T-helper 17 cell (primary cell): ENCODE measurements at places on chromosomes 16 and 17.

- no peak for DNase-seq
These were observed 68.7 kb downstream of the AIPL1 start for GRCh38 chr17:6366221-6366666.

- no peak for DNase-seq
These were observed 20.3 kb downstream of the MEOX1 start for GRCh38 chr17:43641416-43641815.

DNA sequence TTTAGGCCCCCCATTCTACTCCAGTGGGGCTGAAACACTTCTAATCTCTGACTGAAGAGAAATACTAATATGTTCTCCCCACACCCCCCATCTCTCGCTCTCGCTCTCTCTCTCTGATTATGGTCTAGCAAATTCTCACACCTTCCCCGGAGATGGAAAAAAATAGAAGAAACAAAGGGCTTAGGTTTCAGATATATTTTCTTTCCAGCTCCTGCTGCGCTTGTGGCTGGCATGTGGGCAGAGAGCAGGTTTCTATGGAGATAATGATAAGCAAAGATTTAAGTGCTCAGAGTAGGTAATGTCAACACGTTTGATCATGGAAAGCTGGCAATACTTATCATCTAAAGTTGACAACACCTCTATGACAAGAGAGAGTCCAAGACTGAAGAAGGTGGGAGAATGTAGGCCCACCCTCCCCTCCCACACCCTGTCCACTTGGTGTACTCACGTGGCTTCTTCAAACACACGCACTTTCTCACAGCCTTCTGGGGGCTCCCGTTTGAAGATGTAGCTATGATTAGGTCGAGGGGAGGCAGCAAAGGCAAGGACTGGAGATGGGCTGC lies 8.0 kb upstream of the SLC35B1 start:
- no peak for DNase-seq

DNA sequence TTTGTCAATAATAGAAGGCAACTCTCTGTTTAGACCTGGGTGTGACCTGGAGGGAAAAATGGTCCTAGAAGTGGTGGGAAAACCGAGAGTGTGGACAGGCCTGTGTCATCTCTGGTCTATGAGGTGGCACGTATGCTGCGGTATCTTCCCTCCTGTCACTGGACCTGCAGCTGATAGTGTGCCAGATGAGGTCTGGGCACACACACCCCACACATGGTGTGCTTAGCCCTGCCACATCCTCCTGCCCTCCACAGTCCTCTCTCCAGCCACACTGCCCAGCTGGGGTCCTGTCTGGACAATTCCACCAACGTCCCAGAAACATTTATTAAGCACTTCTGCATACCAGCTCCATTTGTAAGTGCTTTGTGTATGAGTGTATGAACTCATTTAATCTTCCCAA lies 37.2 kb downstream of the GLP2R start:
- DNase-seq, result no peak

- no peak for DNase-seq
These were observed 5.3 kb downstream of the IFI35 start for GRCh38 chr17:43011728-43012472.

DNA sequence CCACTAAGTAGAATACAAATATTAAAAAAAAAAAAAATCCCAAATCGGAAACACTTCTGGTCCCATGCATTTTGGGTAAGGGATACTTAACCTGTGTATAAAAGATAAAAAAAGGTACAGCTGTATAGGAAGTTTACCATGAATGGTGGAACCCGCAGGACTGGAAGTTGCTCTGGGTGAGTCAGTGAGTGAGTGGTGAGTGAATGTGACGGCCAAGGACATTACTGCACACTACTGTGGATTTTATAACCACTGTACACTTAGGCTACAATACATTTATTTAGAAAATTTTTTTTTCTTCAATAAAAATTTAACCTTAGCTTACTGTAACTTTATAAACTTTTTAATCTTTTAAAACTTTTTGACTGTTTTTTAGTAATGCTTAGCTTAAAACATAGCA lies 71.3 kb upstream of the BCAR1 start:
- no peak for DNase-seq

DNA sequence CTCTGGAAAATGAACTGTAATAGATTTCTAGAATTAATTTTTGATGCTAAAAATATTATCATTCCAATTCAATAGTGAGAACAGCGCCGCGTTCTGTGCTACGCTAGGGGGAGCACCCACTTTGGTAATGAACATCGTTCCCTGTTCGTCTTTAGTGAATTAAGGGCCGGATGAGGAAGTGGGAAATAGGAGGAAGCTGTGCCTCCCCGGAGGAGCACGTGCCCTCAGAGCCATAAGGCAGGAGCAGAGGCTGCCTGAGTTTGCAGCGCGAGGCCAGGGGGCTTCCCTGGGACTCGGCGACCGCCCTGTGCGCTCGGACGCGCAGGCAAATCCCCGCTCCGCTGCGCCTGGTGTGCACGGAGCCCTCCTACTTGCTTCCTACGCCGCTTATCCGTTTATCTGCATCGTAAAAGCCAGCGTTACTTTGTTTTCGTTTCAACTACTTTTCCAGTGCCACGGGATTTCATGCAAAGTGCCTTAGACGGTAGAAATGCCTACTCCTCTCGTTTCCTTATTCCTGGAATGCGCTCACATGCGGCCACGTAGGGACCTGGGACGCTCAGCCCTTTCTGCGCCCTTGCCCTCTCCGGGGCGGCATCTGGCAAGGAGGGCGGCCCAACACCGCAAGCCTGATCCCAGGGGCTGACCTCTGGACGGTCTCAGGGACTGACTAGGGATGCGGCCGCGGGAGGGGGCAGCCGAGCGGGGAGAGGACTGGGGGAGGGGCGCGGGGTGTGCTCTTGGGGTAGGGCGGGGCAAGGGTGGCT lies 76.4 kb downstream of the KCNJ12 start:
- no peak for DNase-seq

- no peak for DNase-seq
These were observed 8.0 kb downstream of the FBXO31 start for GRCh38 chr16:87375426-87376135.

GRCh38 chr16:69114346-69114975 lies 9.0 kb downstream of the HAS3 start:
- no peak for DNase-seq

DNA sequence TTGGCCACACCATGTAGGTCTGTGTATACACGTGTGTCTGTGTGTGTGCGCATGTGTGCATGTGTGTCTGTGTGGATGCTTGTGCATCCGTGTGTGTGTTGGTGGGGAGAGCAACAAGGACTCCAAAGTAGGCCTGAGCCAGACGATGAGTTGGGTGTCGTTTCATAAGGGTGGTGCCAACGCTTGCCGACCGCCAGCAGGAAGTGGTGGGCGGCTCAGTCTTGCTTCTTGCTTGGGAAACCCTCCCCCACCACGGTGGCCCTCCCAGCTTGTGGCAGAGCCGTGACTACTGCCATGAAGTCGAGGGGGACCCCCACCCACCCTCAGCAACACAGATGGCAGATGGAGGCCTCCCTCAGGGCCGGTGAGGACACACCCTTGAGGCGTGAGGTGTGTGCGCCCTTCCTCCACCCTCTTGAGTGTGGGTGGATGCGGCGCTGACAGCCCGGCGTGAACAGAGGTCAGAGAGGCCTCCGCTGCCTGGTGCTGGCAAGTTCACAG lies 17.5 kb downstream of the SBK1 start:
- DNase-seq, result peak; percentile 63

GRCh38 chr16:88531346-88531745 lies 38.9 kb upstream of the ZC3H18 start:
- no peak for DNase-seq

DNA sequence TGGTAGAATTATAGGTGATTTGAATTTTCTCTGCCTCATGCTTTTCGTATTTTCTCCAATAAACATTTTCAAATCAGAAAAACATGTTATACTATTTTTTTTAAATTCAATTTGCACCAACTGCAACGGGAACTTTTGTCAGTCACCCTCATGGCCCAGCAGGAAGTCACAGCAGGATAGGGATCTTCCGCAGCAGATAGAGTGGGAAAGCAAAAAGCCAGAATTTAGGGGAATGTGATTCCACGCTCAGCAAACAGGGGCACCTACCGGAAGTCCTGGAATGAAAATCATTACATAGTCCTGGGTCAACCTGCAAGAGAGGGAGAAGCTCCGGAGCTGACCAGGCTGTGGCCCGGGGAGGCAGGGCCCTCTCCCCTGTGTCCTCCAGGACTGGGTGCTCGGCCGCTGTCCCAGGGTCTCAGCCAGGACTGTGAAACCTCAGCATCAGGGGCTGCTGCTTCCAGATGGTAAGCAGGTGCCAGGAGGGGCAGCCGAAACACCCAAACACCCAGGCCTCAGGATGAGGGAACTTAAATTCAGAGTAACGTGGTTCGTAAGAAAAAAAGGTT lies 3.9 kb downstream of the SLC47A2 start:
- DNase-seq, result no peak

- no peak for DNase-seq
These were observed 9.9 kb downstream of the RABEP2 start for GRCh38 chr16:28915181-28915580.

DNA sequence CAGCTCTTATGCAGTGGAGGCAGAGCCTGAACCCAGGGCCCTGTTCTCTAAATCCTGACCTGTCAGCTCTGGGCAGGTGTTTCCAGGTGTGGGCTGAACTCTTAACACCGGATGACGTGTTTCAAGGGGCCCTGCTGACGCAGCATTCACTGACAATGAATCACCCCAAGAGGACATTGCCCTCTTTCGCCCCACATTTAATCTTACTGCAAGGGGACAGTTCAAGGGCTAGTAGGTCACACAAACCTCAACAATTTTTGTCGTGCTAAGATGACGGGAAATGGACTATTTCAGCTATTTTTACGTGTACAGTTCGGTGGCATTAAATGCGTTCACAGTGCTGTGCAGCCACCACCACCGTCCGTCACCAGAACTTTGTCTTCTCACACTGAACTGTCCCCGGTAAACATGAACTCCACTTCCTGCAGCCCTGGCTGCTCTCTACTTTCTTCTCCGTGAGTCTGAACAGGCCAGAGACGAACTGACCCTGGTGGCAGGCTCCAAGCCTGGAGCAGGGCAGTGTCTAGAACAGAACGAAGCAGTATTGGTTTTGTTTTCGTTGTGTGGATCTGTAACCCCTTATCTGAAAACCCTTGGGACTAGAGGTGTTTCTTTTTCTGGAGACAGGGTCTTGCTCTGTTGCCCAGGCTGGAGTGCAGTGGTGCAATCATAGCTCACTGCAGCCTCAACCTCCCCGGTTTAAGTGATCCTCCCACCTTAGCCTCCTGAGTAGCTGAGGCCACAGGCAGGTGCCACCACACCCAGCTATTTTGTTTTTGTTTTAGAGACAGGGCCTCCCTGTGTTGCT lies 88.4 kb upstream of the CIBAR2 start:
- no peak for DNase-seq

DNA sequence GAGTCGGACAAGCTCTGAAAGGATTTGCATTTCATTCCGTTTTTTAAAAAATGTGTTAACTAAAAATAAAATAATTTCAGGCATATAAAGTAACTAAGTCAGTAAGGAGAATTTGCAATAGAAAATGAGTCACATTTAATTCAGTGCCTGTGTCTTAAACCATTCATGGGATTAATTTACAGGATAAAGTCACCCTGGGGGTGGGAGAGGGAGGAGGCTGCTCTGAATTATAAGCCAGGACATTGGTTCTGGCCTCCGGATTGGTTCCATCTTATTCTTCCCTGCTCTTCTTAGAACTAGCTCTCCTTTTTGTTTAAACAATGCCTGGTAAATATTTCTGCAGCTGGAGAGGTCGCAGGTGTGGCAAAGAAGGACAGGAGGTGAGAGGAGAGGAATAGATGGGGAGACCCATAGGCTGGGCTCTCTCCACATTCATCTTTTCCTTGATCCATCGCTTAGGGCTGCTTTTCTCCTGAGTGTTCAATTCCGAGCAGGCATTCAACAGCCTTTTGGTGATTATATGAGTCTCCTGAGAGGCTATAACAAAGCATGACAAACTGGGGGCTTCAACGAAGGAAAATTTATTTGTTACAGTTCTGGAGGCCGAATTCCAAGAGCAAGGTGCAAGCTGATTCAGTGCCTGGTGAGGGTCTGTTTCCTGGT lies 319.2 kb downstream of the PHKB start:
- no peak for DNase-seq

- no peak for DNase-seq
These were observed 96.1 kb upstream of the SDK2 start for GRCh38 chr17:73740370-73740769.

DNA sequence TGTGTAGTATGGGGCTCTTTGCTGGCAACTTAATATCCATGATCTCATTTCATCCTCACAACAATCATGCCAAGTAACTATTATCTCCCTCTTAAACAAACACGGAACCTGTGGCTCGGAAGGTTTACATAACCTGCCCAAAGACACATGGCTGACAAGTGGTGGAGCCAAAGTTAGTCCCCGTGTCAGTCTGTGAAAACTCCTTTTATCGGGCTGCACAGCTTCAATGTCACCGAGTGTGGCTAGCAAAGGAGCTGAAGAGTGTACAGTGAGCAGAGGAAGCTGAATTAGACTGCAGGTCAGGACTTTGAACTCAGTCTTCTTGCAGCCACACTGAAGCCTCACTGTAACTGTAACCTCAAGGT lies 80.3 kb downstream of the PARN start:
- DNase-seq, result no peak

DNA sequence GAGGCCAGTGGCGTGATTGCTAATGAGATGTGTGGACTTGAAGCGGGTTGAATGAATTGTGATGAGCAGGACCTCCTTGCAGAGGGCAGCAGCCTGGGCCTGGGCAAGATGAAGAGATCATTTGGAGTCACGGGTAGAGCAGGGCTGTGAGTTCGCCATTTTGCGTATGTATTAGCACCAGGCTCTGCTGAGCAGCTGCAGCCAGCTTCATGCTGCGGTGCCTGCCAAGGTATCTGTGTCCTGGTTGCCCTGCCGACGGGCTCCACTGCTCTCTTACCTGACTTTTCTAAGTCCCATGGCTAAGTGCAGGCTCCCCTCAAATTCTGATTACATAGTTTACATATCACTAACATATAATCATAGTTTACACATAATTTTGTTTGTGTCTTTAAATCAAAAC lies 295.7 kb downstream of the SNX29 start:
- DNase-seq, result no peak

GRCh38 chr16:77960766-77961165 lies 61.6 kb upstream of the CLEC3A start:
- no peak for DNase-seq

DNA sequence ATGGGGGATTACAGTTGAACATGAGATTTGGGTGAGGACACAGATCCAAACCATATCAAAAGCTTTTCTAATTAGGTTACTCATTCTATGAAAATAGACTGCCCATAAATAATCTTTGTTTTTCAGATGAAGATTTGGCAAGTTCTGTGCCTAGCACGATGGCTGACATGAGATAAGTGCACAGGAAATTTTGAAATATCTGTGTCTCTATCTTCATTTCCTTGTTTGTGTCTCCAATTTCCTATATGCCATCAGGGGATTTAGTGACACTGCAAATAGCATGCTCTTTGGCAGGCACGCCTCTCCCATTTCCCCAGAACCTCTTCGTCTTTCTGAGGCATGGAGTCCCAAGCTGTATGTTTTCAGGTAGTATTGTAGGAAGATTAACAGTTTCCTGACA lies 544.6 kb downstream of the CDH13 start:
- DNase-seq, result no peak
